ENCODE measurements at places on chromosomes 5 and 9.

- DNase-seq, result no peak
Observed at GRCh38 chr9:125749951-125750626, 2.9 kb downstream of the PBX3 start.

GRCh38 chr9:126239515-126239914 lies 87.1 kb upstream of the MVB12B start:
- DNase-seq, result no peak

DNA sequence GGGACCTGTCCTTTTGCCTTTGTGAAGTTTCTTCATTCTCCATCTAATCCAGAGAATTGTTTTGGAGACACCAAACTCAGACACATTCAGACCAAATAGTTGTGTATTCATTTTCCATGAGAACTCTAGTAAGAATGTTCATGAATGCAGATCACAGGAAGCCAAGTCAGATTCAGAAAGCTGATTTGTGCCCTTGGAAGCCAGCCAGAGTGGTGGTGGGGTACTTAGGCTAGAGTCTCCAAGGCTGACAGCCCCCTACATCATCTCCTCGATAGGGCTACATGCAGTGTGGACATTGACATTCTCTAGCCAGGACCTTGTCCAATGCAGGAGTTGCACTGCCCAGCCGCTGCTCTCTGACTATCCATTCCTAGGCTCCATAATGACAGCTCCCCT lies 137.6 kb downstream of the UGCG start:
- DNase-seq, result peak; percentile 57

DNA sequence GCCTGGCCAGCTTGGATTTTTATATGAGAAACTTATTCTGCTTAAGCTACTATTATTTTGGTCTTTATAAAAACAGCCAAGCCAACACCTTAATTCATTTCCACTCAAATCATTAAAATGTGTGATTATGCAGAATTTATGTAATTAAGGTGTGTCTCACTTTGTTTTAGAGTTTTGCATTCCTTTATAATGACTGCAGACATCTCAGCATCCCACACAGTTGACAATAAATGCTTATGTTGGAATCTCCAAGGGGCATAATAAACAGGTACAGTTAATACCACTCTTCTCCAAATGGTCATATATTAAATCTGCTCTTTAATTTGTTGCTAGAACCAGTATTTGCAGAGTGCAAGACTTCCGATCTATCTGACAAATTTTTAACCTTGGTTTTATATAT lies 34.3 kb downstream of the ARL15 start:
- no peak for DNase-seq
